BJ (cell line): ENCODE measurements at places on chromosomes 1 and 21.
A peak's percentile ranks its signal among the peaks of the same experiment; 100 is the strongest.

DNA sequence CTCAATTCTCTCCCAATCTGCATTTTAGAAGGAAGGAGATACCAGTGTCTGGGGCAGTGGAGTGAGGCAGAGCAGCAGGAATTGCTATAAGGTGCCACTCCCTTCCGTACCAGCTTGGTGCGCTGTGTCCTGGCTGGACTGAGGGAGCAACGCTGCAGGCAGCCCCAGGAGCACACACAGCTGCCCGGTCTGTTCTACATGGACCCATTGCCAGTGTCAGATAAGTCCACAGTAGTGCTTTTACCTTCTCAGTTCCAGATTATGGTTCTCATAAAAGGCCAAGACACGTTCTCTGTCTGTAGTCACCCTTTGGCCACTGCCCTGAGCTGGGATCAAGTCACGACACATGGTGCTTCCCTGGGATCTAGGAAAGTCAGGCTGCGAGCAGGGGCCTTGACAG lies 44.1 kb upstream of the BARHL2 start:
- DNase-seq, result no peak

DNA sequence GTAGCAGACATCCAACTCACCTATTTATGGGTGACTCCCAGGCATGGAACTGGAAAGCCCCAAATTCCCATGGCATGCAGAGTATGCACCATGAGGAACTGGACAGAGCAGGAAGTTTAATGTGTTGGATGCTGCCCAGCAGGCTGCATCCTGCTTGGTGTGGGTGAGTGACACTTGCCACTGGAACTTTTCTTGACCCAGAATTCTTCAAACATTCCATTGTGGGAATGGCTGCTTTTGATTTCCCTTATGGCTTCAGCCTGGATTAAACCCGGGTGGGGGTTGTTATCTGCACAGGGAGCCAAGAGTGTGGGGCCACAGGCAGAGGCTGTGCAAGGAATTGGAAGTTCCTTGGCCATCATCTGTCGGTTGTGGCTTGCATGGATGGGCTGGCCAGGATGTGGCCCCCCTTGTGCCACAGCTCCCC lies 26.9 kb upstream of the BACE2 start:
- peak; percentile 84 for DNase-seq

GRCh38 chr1:6477039-6477820 lies 11.3 kb upstream of the TNFRSF25 start:
- DNase-seq, result no peak

GRCh38 chr21:45847870-45848269 lies 133.7 kb upstream of the COL6A1 start:
- no peak for DNase-seq

DNA sequence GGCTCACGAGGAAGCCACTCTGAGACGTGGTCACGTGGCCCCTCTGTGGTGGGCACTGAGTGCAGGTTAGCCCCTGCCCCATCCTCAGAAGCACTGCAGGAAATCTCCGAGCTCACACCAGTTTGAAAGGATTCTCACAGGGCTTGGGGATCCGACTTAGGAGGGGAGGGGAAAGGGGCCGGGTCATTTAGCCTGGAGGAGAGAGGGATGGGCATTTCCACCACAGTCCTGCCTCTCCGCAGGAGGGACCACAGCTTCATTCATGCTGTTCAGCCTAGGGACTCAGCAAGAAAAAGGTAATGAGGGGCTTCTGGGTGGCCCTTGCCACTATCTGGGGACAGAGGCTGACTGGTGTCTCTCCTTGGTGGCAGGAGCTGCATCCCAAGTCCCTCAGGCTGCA lies 126.5 kb downstream of the NPHP4 start:
- DNase-seq, result no peak

- no peak for DNase-seq
These were observed 25.2 kb downstream of the LAMC1 start for GRCh38 chr1:183048087-183049085.

GRCh38 chr1:1598720-1599029 lies 1.3 kb downstream of the FNDC10 start:
- DNase-seq, result no peak

GRCh38 chr21:35601211-35601610 lies 459.1 kb downstream of the SETD4 start:
- DNase-seq, result no peak

GRCh38 chr1:195979646-195980045 lies 628.6 kb downstream of the KCNT2 start:
- no peak for DNase-seq
